Cortex of kidney (tissue), 1 donor: ENCODE measurements at places on chromosomes 6 and 20.

DNA sequence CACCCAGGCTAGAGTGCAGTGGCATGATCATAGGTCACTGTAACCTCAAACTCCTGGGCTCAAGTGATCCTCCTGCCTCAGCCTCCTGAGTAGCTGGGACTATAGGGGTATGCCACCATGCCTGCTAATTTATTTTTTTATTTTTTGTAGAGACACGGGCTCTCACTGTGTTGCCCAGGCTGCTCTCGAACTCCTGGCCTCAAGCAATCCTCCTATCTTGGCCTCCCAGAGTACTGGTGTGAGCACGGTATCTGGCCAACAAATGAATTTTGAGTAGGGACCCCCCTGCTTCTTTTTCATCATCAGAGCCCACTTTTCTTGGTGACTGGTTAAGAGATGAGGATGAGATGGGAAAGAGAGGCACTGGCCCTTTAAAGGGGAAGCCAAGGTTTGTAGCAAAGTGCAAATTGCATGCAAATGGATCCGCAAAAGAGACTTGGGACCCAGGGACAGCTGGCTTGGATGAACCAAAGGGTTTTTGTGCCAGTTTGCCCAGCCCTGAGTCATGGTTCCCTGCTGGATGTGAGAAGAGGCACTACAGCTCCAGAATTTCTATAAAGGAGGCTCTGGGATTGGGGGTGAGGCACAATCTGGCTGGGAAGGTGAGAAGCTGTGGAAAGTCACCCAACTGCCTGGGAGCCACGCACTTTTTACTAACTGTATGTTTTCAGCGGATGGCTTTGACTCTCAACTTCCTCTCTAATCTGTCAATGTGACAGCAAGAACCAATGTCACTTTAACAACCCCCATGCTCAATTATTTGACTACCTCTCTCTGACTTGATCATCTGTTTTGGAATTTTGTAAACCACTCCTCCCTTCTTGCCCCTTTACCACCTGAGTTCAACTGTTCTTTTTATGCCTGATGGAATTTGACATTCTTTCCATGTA, 58.7 kb upstream of the RNF24 start:
- no peak for DNase-seq

DNA sequence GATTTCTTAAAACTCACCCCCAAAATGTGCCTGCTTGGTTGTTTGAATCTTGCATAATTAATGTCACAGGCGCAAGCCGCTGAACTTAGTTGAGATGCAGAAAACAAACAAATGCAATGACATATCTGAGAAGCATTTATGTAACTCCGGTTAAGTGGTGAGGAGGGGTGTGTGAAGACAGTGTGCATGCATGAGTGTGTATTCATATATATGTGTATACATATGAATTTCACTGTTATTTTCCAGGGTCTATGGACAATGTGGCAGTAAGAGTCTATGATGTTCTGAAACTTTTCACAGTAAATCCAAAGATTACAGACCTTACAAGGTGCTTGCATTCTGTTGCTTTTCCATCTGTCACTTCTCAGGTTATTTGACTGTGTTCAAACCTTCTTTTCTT, 103.0 kb downstream of the ZNF217 start:
- no peak for DNase-seq

- DNase-seq: no peak
Measured at GRCh38 chr6:89745716-89746115, 73.9 kb downstream of the MDN1 start.

DNA sequence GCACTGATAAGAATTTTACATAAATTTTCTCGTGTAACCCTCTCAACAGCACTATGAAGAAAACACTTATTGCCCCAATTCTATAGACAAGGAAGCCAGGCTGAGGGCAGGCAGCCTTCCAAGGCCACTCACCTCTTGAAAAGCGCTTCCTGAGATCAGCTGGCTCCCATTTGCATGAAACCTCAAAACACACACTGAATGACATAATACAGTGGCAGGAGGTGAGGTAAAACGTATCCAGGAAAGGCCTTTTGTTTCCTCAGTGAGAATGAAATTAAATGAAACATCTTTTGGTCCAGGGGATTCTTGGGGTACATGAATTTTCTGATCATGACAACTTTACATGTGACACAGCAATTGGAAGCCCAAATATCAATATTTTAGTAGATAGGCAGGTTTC, 112.5 kb downstream of the WDR27 start:
- no peak for DNase-seq

DNA sequence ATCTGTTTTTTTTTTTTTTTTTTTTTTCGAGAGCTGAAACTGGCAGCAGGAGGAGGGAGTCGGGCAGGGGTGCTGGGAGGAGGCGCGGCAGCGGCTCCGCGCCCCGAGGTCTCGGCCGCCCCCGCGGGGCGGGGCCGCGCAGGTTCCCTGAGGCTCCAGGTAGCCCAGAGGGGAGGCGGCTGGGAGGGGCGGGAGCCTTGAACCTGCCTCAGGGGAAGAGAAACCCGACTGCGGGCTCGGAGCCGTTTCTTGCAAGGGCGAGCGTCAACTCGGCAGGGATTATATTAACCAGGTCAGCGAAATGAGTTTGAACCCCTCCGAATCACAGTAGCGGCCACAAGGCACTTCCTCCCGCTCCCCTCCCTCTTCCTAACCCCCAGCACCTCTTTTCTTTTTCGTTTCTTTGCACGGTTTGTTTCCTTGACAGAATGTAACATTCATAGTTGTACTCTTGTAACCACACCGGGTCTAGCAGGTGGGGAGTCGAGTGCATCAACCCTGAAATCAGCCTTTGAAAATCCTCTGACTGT, 2.0 kb downstream of the MYB start:
- DNase-seq: no peak
